ENCODE measurements at places on chromosomes 2 and 18.

GRCh38 chr2:206611736-206612135 is 30.6 kb upstream of the FAM237A start:
- no peak for DNase-seq

DNA sequence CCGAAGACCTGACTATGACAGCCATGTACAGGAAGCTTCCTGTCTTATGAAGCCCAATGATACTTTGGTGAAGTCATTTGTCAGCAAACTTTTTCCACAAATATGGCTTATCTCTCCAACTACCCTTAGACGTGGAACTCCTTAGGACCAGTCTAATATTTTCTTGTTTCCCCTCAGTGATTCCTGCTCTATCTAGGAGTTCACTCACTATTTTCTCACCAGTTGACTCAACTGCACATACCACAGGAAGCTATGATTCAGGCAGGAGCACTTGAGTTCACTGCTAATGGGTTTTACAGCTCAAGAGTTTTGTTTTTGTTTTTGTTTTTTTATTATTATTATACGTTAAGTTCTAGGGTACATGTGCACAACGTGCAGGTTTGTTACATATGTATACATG is 109.3 kb downstream of the ANTXR1 start:
- no peak for DNase-seq

DNA sequence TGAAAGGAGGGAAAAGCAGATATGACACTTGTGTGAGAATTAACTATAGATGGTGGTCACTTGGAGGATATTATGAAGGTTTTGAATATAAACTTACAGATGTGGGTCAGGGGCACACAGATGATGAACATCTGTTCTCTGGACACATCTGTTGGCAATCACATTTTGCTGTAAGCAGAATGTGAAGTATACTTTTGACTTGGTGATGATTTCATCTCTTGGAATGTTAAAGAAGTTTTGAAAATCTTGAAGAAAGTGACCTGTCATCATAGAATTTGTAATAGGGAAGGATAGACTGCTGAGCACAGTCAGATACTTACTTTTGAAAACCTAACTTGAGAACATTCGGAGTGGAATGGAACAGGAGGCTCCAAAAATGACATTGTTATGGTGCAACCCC is 40.2 kb downstream of the PIKFYVE start:
- DNase-seq: no peak

DNA sequence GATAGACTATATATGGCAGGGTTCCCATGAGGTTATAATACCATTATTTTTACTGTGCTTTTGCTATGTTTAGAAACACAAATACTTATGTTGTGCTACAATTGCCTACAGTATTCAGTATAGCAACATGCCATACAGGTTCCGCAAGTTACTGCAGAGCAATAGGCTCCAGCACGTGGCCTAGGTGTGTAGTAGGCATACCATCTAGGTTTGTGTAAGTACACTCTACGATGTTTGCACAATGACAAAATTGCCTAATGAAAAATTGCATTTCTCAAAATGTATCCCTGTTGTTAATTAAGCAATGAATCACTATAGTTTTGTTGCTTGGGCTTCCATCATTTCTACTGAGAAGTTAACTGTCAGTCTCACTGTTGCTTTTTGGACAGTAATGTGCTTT is 9.8 kb downstream of the CD302 start:
- DNase-seq: no peak

DNA sequence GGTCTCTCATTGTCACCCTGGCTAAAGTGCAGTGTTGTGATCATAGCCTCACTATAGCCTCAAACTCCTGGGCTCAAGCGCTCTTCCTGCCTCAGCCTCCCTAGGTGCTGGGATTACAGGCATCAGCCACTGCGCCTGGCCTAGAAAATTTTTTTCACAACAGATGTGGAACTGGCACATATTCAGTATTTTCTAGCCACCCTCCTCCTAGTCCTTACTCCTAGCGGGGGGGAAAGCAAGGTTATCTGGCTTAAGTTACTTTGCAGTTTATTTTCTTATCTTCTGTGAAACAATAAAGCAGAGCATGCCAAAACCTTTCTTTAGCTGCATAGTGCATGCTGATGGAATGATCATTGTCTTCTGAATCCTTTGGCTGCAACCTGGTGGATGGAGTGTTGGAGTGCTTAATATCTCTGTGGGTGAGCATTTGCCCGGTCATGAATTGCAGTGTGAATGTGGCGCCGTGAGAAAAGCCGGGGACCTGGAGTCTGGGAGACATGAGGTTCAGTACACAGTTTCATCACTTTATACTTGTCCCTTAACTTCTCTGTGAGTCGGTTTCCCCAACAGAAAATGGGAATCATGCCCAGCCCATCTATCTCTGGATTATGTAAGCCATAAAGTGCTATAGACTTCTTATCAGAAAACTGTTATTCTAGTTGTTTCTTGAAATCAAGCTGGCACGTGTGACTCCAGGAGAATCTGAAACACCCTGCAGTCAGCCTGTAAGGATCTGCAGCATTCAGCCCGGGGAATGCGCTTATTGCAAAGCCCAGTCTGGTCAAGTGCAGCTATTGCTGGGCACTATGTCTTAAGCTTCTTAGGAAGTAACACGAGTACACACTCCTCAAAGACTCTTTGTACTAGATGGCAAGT is 38.2 kb upstream of the MAP3K20 start:
- no peak for DNase-seq

DNA sequence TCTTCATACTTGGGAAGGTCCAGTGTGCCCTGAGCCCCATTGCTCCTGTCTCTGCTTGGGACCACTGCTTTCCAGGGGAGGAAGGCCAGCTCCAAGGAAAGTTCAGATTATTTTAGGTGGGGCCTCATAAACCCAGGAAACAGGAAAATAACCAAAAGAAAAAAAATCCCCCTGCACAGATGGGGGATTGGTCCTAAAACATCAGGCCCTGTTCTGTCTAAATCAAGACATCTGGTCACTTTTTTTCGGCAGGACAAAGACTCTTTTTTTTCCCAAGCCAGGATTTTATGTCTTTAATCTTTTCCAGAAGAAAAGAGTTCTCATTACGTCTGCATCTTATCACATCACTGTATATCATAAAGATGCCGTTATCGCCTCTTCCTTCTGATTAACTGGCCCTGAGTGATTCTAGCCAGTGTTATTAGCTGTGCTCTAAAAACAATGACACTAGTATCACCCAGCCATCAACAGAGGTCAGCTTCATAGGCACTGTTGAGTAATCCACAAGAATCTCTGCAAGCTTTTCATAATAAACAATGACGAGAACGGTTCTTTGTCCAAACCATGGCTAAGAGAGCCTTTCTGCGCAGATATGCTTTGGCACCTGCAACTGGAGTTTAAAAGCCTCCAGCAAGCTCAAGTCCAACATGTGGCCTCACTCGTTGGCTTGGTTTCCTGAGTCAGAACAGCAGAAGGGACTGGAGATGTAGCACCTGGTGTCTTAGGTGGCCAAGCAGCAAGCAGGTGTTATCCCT is 138.2 kb downstream of the VAPA start:
- no peak for DNase-seq

DNA sequence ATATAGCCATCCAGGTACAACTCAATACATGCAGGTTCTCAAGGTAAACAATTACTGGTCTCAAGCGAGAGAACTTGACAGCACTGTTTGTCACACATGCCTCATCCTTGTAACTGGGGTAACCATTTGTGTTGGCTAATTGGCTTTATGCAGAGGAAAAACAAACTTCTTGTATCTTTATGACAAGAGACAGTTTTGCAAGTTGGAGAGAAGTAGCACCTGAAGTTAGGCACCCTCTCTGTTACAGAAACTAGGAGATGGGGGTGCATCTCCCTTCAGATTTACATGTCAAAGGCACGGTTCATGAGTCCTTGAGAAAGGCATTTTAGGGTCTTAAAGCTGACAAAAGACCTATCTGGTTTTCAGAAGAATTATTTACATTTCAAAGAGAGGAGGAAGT is 241.7 kb downstream of the CD226 start:
- DNase-seq: no peak

- no peak for DNase-seq
Measured at GRCh38 chr2:38171208-38171855, 95.4 kb upstream of the CYP1B1 start.

DNA sequence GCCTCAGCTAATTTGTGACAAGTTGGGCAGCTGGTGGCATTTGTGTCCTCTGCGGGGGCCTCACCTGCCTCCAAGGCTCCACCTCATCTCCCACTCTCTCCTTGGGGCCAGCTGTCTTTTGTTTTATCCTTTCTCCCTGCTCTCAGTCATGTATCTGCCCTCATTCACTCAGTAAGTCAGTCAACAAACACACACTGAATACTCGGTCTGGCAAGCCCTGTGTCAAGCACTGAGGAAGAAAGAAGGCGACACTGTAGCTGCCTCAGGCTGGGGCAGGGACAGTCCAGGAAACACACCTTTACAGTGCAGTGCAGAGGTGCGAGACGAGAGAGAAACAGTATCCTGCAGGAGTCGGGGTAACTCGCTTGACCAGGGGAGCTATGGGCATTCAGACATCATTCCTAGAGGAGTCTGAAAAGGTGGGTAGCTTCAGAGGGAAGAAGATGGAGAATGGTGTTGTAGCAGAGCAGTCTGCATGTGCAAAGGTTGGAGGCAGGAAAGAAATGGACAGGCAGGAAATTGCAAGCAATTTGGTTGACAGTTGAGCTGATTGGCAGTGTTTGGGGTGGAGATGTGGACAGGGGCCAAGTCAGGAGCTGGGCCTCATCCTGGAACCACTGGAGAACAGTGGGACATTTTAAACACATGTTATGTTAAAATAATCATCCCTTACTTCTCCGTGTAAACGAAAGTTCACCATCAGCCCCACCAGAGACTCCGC is 34.9 kb downstream of the SCTR start:
- no peak for DNase-seq

- DNase-seq: no peak
Measured at GRCh38 chr2:43059183-43059897, 167.1 kb downstream of the ZFP36L2 start.

- DNase-seq: no peak
Measured at GRCh38 chr18:42536442-42536841, 579.0 kb downstream of the RIT2 start.

DNA sequence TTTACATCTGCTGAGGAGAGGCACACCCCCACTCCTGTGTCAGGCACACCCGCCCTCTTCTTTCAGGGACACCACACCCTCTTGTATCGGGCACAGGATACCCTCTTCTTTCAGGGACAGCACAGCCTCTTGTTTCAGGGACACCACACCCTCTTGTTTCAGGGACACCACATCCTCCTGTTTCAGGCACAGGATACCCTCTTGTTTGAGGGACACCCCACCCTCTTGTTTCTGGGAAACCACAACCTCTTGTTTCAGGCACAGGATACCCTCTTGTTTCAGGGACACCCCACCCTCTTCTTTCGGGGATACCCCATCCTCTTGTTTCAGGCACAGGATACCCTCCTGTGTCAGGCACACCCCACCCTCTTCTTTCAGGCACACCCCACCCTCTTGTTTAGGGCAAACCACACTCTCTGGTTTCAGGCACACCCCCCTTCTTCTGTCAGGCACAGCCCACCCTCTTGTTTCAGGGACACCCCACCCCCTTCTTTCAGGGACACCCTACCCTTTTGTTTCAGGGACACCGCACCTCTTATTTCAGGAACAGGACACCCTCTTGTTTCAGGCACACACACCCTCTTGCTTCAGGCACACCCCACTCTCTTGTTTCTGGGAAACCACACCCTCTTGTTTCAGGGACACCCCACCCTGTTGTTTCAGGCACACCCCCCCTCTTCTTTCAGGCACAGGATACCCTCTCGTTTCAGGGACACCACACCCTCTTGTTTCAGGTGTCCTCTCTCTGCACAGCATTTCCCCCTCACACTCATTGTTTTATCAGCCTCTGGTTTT is 96.2 kb downstream of the TPO start:
- DNase-seq: no peak

GRCh38 chr18:10322435-10322834 is 132.0 kb upstream of the APCDD1 start:
- no peak for DNase-seq

DNA sequence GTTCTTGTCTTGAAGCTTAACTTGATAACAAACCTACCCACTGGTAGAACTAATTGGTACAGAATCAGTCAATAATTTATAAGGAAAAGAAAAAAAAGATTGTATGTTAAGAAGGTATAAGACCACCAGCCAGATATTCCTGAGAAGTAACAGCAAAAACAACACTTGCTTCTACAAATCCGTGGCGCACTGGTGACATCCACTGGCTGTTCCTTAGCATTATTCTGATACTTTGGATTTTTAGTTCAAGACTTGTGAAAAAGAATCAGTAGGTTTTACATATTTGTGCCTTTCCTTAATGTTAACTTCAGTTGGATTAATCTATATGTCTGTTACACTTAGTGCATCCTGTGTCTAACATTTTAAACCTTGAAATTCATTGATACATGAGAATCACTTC is 141.8 kb downstream of the GRB14 start:
- DNase-seq: no peak

DNA sequence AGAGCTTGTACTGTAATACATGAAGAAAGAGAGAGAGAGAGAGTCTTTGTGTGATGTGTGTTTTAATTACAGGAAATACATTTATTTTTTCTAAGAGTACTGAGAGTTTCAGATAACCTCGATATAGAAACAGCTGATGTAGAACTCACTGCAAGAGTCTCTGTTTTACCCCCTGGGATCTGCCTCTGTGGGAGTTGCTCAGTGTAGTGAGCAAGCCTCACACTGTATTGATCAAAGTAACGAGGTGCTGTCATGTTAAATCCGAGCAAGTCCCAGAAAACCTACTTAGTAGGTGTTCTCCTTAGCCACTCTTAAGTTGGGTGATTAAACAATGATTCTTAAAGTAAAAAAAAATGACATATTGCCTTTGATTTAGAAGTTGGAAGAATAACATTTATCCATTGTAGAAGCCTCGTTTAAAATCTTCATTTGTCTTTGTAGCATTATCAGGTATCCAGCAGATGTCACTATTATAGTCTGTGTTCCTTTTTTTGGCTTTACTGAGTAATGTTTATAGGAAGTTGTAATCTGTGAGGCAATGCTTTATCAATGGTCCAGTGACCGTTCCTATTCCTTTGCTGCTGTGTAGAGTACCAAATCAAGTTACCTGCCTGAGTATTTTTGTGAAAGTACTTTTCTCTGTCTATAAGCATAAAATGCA is 219.0 kb downstream of the MYO3B start:
- DNase-seq: no peak

DNA sequence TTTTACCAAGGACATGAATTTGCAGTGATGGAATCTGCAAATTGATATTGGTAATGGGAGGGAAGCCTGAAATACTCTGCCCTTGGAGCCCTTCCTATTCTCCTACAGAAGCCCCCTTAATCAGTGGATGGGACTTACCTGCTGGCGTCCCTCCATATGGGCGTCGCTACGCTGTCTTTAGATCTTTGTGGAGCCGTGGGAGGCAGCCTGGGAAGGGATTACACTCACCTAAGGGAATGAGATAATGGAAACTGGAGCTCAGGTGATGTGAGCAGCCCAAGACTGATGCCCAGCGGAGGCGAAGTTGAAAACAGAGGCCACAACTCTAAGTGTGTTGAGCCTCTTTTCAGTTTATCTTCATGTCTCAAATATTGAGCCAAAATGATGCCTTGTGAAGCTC is 306.6 kb downstream of the MYCN start:
- DNase-seq: no peak

GRCh38 chr2:196487417-196487816 is 152.1 kb upstream of the CCDC150 start:
- DNase-seq: no peak

Measured in activated CD4-positive, CD25-positive, alpha-beta regulatory T cell (primary cell).